Fibroblast of skin of right quadriceps (primary cell): ENCODE measurements at places on chromosomes 7 and 10.

GRCh38 chr7:45917658-45918057 lies 3.4 kb downstream of the IGFBP3 start:
- peak; percentile 75 for DNase-seq

DNA sequence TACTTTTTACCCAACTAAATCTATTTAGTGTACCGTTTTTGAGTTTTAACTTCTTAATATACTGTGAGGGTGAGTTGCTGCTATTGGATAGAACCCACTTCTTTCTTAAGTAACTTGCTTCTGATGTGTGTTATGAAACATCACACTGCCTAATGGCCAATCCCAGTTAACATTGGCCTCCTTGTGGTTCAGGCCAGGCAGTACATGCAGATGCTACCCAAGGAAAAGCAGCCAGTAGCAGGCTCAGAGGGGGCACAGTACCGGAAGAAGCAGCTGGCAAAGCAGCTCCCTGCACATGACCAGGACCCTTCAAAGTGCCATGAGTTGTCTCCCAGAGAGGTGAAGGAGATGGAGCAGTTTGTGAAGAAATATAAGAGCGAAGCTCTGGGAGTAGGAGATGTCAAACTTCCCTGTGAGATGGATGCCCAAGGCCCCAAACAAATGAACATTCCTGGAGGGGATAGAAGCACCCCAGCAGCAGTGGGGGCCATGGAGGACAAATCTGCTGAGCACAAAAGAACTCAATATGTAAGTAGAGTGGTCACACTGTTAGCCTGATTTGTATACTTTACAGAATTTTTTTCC lies 39.7 kb downstream of the TES start:
- peak; percentile 40 for DNase-seq

DNA sequence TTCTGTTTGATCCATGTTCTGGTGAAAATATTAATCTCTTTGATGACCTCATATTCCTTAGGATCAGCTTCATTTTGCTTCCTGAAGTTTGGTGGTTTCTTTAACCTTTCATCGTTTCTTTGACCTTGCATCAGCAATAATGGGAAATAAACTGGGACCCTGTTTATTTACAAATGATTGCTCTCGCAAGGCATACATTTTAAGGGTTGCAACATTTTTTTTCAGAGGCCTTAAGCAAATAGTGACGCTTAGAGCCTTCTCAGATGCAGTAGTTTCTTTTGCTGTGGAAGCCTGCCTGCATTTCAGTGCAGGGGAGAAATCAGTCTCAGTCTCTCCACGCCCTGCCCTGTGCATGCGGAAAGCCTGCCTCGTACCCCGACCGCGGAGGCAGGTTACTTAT lies 139.1 kb upstream of the NPS start:
- no peak for DNase-seq

DNA sequence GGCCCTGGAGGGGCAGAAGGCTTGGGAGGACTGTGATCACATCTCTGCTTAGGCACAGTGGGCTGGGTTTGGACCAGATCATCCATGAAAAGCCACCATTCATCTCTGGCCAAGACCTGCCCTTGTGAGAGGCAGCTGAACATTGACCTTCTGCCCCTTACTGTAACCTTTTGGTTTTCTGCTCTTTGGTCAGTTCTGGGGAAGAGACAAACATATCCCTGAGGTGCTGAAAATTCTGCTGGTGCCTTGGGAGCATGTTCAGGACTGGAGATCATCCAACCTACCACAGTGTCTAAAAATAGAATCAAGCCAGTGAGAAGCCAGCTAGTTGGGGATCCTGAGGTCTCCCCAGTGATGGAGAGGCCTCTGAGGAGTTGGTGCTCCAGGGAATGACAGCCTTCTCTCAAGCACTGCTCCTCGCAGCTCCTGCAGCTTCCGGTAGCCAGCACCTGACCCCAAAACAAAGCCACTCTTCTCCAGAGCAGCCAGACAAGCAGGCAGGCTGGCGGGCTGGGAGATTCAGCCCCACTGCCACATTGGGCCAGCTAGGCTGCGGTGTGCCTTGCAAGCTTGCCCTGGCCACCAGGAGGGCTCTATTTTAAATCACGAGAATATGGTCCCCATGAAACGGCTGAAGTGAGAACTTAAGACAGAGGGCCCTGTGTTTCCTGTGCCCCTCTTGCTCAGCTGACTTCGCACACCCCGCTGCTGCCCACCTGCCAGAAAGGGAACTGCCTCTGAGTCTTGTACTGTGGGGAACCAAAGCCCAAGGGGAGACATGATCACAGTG lies 37.8 kb upstream of the UBE2H start:
- DNase-seq: no peak

DNA sequence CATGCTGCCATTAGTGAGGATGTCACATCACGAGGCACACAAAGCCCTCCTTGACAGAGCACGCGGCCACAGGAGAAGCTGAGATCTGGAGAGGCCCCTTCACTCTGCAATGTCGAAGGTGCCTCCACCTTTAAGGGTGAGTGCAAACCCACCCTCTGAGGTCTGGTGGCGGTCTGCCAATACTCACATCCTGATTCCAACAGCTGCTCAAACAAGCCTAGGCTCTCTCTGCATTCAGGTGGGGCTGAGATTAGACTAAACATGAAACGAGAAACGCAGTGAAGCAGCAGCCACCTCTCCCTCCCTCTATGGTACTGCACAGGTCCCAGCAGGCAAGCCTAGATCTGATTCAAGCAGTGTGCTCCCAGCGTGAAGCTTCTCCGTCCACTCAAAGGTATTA lies 151.8 kb downstream of the TCERG1L start:
- DNase-seq: no peak

GRCh38 chr7:137987968-137988367 lies 13.9 kb downstream of the CREB3L2 start:
- DNase-seq: no peak

- no peak for DNase-seq
Observed at GRCh38 chr7:2209961-2210323, 22.8 kb downstream of the MAD1L1 start.

- DNase-seq: peak; percentile 64
Observed at GRCh38 chr10:69874449-69874848, 72.7 kb downstream of the COL13A1 start.

DNA sequence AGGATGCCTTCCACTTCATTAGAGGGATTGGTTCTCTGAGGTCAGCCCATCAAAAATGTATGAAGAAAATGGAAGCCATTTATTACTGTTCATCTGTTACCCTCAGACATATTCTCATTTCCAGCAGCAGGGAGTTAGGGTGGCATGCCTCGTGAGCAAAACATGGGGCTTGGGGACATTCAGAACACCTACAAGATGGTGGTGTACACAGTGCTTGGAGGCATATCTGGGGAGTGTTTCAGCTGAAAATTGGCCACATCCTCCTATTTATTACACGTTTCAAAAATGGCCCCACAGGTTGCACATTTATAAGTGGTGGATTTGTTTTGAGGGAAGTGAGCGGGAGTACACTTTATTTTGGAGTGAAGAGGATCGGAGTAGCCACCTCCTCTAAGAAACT lies 93.4 kb downstream of the SPAG6 start:
- DNase-seq: no peak

DNA sequence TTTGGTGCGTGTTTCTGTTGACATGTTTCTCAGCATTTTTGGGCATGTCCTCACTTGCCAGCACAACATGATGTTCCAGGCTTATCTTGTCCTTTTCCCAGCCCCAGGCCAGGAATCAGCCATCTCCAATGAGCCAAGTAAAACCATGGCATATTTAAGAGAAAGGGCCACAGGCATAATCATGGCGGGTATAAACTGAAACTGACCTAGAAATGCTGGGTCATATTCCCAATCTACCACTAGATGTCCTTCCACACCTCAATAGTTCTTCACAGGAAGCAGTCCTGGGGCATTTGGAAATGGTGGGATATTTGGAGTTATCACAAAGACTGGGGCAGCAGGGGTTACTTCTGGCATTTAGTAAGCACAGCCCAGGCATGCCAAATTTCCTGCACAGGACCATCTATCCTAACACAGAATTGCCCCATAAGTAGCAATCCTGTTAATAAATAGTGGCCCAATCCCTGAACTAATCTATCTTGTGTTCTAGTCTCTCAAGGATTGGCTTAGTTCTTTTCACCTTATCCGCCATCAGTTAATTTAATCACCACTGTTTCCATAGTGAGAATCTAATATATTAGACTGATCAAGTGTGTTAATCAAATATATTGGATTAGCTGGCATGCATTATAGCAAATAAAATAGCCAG lies 101.6 kb downstream of the NPSR1 start:
- peak; percentile 44 for DNase-seq

DNA sequence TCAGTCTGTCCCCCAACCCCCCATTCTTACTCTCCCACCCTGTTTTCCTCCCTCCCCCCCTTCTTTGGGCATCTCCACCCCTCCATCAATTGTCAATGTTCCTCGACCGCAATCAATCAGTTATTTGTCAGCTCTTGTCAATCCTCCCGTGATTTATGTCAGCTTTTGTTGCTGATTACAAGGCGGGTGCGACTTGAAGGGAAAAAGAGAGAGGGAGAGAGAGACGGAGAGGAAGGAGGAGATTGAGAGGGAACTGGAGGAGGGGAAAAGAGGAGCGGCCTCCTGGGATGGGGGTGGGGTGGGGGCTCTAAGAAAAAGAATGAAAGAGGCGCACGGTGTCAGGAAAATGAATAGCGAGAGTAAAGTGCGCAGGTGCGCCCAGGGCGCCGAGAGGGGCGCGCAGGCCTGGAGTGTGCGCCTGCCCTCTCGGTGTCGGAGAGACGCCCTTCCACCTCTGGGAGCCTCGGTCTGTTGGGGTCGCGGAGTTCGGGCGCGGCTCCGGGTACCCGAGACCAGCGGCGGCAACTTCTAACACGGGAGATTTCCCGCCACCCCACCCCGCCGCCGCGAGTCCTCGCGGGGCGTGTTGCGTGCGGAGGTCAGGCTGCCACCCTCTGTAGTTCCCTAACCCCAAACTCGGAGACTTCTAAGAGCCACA lies 1.1 kb upstream of the ZNF503 start:
- DNase-seq: no peak

- no peak for DNase-seq
Observed at GRCh38 chr7:47719675-47720074, 137.8 kb upstream of the TNS3 start.

DNA sequence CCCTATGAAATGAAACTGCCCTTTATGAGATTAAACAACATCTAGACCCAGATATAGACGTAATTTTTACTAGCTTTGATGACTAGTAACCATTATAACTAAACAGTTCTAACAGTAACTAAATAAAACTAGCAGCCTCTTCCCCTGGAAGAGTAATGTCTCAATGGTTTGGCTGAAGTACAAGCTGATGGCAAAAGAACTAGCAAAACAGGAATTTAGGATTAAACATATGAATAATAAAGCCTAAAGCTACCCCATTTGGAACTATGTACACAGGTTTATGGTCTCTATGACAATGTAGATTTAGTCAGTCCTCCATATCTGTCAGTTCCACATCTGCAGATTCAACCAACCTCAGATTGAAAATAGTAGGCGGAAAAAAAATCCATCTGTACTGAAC lies 6.4 kb downstream of the DPY19L1 start:
- DNase-seq: no peak

- peak; percentile 83 for DNase-seq
Observed at GRCh38 chr10:103772096-103772845, 83.1 kb downstream of the SH3PXD2A start.

DNA sequence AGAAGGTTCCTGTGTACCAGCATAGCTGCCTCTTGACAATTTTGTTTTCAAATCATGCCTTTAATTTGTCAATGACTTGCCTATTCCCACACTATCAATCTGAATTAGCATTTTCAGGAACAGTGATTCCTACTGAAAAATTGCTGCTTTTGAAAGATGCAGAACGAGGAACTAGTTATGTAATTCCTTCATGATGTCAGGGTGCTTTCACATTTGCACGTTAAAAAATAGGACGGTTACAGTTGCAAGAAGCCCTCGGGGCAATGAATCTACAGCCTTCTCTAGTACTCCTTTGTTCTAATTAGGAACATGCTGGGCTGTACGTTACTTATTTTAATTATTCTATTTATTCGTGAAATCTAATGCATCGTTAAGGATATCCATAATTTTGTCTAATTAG lies 253.9 kb downstream of the OTUD1 start:
- DNase-seq: no peak

GRCh38 chr7:16915405-16915804 lies 33.6 kb upstream of the AGR3 start:
- DNase-seq: peak; percentile 88

DNA sequence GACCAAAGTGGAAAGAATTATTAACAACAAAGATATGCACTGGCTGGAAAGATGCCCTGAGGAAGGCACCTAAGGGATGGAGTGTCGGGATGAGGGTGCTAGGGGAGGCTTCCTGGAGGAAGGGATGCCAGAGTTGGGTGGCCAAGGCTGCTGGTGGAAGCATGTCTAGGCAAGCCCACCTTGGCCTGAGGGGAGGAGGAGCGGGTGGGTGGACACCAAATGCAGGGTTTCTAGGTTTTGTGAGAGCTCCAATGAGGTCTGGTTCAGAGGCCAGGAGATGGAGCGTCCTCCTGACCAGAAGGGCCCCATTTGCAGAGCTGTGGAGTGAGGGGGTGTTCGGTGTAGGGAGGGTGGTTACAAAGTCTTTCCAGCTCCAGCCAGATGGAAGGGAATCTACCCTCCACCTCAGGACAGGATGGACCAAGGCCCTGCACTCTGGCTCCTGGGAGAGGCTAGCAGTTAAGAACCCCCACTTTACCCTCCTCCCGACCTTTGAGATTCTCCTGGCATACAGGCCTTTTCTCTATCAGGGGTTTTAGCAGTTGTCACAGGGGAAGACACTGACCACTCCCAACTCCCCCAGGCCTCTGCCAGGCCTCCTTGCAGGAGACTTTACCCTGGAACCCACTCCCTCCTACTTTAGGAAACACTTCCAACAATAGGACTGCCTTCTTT lies 3.0 kb upstream of the DDIT4 start:
- DNase-seq: no peak

DNA sequence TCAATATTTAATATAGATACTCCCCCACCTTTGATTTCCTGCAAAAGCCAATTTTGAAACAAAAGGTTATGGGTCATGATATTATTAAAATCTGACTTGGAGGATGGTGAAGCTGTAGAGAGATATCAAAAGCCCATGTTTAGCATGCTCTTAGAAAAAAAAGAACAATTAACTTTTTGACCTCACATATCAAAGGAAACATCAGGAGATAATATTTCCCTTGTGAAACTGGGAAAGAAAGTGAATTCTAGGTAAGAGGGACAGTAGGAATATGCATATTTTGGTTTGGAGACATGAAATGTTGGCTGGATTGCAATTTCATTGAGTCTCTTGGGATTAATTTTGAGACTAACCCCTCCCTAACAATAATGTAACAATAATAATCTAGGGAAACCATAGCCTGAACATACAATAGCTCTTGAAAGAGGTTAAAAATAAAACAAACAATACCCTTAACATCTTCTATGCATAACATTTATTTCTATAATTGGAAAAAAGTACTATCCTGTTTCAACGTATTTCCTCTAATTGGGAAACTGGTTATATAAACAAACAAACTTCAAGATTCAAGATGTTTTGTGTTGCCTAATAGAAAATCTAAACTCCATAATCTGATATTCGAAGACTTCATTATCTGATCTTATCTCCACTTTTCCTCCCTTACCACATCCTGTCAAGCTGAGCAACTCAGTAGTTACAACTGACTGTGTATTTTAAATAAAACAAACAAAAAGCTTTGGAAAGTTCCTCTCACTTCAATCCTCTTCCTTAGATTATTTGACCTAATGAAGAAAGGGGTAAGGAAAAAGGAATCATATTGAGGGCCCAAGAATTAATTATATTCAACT lies 14.8 kb downstream of the TMEM26 start:
- peak; percentile 46 for DNase-seq
